ENCODE measurements at places on chromosomes 3 and 15. TPM values are rescaled to one million over a fixed set of nuclear protein-coding genes. Genes with fewer than 3 reads are reported as not detected.

- peak; percentile 94 for DNase-seq
Measured at GRCh38 chr15:50137330-50137761, 18.3 kb upstream of the ATP8B4 start.

DNA sequence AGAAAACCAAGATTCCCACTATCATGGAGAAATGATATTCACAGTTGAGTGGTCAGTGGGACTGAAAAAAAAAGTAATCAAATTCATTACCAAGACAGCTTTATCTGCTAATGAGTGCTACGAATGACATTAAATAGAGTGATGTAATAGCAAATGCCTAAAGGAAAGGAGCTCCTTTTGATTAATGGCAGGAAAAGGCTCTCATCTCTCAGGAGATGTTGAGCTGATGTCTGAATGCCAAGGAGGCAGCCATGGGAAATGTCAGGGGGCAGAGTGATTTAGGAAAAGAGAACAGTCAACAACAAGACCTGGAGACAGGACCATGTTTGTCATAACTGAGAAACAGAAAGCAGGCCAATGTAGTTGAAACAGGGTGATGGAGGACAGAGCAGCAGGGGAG lies 96.7 kb upstream of the SNTN start:
- no peak for DNase-seq

C3orf49 gene
- total RNA-seq: not detected

- peak; percentile 6 for DNase-seq
Measured at GRCh38 chr3:173396191-173397041, 1.1 kb upstream of the NLGN1 start.

- no peak for DNase-seq
Measured at GRCh38 chr3:71443332-71443731, 140.2 kb downstream of the FOXP1 start.

Measured in A172 (cell line).